ENCODE measurements at places on chromosomes 3 and 15. TPM values are rescaled to one million over a fixed set of nuclear protein-coding genes. Genes with fewer than 3 reads are reported as not detected.

Gene LTK
- 3.9 TPM for total RNA-seq

Gene GOLGA8K
- not detected for total RNA-seq

Gene ILDR1
- not detected for total RNA-seq

Gene SAMMSON
- not detected for total RNA-seq

Gene SCAANT1
- total RNA-seq, result not detected

Gene ACSBG1
- not detected for total RNA-seq

Measured in placental pericyte (primary cell).